Thoracic aorta (tissue), 2 donors: ENCODE measurements at places on chromosomes 12 and 14.

DNA sequence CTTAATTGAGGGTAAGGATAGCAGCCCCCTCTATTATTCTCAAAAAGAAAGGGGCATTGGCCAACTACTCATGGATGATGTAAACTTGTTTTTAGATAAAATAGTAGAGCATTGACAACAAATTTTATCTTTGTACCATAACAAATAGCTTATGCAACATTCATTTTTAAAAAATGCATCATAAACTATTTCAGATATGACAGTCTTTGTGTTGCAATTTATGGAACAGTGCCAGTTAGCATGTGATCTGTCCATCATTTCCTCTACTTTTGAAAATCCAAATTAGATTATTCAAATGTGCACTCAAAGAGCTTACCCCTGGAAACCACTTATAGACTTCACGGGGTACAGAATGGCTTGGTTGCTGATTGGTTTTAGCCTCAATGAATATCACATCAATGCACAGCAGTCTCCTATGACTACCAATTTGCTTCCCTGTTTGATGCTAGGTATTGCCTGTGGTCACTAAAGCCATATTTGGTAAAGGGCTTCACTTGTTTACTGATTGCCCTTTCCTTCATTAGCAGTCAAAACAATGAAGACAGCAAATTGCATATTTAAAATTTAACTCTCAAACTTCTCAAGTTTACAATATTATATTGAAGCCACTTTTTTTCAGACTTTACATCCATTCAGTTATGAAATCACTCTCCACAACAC lies 274.9 kb upstream of the MGAT4C start:
- no peak for DNase-seq

GRCh38 chr12:113980537-113981337 lies 14.6 kb upstream of the RBM19 start:
- DNase-seq, result no peak

DNA sequence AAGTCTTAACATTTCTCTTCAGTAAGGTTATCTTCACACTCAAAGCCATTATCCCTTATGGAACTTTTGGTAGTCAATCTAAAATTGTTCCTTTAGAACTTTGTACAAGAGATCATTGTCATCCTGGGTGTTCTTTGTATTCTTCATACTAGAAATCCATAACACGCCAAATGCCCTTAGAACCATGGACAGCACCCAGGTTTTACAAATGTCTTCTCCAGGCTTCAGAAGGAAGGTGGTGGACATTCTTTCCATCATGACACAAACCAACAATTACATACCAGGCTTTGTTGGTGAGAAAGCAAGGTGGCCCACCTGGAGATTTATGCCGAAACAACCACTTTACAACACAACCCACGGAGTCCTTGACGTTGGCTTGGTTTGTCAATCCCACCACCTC lies 365.6 kb upstream of the TBX3 start:
- DNase-seq, result no peak

GRCh38 chr12:59431266-59431665 lies 164.6 kb upstream of the SLC16A7 start:
- no peak for DNase-seq

GRCh38 chr12:64780531-64781279 lies 21.5 kb upstream of the GNS start:
- no peak for DNase-seq

- no peak for DNase-seq
Measured at GRCh38 chr14:68234101-68234905, 414.7 kb downstream of the RAD51B start.

DNA sequence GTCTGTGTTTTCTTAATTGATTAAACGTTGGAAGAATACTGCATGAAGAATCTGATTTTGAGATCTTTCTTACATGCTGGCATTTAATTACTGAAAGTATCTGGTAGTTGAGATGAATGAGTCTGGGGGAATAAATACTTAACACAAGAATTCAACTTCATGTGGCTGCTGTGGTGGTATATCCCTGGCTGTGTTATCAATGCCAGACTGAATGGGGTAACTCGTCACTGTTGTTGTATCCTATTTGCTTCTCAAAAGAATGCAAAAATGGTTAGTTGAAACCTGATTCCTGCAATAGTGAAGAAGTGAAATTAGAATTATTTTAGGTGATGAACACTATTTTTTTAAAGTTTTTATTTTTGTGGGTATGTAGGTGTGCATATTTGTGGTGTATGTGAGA lies 72.5 kb downstream of the HMGA2 start:
- no peak for DNase-seq
